Left forelimb (tissue), 1 donor: ENCODE measurements at places on chromosomes 7 and 10.

DNA sequence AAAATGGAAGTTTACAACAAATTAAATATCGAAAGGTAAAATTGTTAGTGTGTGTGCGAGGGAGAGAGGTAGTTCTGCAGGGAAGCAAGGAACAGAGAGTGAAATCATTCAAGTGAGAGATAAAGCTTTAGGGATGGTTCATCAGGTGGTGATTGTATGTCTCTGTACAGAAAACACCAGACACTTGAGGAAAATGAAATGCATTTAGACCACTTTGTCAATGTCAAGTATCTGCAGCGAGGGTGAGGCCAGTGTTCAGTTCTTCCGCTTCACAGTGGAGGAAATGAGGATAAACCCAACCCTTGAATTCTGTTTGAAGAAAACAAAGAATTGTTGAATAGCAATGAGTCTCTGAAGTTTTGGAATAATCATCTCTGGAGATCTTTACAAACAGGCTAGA lies 14.4 kb upstream of the ITGB1 start:
- DNase-seq, result no peak

DNA sequence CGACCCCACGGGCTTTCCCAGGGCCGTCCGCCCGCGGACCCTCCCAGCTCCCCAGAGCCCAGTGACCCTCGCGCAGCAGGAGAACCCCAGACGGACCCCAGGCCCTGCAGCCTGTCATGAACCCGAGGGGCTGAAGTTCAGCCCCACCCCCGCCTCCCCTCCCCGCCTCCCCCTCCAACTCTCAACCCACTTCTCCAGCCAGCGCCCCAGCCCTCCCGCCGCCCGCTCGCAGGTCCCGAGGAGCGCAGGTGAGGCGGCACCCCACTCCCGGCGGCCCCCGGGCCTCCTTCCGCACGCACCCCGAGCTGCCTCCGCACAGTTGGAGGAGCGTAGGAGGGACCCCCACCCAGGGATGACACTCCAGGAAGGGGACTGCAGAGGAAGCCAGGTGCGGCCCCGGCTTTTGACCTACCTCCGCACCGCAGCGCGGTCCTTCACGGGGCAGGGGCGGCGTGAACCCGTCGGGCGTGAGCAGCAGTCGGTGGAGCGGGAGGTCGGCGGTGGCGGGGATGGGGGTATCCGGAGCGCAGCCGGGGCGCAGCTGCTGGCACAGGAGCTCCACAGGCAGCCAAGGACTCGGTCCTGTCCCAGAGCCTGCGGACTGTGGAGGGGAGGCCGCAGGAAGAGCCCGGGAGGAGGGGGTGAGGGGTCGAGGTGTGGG lies at the start of gene TMEM176A:
Gene TMEM176A, plus strand, starts transcription at position 189 of the 661 bp plus-strand sequence. CDS start 782 bp downstream, outside the sequence.
- DNase-seq, result no peak

DNA sequence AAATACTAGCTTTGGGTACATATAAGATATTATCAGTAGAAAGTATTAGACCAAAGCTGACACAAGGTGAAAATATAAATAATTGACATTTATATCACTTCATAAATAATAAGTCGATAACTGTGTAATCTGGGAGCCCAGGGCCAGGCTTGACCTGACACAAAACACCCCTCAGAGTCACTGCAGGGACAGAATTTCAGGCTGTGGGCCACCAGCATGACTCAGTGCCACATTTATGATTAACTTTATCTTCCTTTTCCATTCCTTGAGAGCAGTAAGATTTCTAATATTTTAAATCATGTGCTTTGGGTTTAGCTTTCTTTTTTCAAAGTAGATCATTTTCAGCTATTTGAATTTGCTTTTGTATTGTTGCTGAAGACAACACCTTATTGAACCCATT lies 102.9 kb upstream of the NFE2L3 start:
- DNase-seq, result no peak

GRCh38 chr7:15234431-15234830 lies 327.4 kb downstream of the AGMO start:
- no peak for DNase-seq

GRCh38 chr7:49778731-49779270 lies 5.4 kb downstream of the VWC2 start:
- no peak for DNase-seq

- no peak for DNase-seq
These were observed 88.1 kb downstream of the BTAF1 start for GRCh38 chr10:92011560-92012214.

DNA sequence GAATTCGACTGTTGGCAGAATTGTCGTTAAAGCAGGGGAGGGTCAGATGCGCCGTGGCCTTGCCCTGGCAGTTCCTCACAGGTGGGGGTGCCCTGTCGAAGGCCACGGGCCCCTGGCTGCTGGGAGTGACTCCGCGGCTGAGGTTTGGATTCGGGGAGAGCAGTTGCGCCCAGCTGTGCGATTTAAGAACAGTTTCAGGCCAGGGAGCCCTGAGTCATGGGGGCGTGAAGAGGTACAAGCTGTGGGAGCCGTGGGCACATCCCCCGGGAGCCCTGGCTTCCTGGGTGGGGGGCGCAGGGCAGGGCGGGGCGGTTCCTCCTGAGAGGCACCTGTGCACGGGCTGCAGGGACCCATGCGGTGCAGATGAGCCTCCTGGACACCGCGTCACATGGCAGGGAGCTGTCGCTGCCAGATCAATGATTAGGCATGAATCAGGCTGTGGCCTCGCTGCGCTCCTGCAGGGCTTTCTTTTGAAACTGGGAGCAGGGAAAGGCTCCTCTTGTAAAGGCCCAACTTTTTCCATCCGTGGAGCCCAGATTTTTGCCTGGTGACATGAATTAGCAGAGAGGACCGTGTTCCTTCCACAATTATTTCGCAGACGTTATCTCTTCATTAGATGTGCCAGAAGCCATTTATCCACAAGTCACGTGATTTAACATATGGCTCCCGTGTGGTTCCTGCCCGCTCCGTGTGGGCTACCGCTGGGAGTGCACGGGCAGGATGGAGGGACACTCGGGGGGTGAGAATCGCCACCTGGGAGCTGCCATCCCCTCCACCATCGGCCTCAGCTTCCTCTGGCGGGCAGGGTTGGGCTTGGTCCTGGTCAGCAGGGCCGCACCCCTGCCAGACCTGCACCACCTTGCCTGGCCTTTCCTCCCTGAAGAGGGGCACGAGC lies 918 bp downstream of the PWWP2B start:
- DNase-seq, result no peak

DNA sequence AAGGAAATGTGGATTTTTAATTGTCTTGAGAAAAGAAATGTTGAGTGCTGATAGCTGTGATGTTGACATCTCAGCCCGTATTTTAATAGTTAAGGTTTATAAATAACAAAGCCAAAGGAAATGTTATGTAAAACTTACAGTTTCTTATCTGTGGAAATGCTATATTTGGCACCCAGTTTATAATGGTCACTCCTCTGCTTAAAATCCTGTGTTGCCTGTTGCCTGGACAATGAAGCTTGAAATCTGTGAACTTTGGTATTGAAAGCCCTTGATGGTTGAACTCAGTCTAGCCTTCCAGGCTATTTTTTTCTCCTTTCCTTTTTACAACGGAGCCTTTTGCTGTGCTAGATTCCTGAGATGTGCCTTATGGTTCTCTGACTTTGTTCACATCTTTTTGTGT lies 46.5 kb downstream of the MCU start:
- DNase-seq, result no peak

DNA sequence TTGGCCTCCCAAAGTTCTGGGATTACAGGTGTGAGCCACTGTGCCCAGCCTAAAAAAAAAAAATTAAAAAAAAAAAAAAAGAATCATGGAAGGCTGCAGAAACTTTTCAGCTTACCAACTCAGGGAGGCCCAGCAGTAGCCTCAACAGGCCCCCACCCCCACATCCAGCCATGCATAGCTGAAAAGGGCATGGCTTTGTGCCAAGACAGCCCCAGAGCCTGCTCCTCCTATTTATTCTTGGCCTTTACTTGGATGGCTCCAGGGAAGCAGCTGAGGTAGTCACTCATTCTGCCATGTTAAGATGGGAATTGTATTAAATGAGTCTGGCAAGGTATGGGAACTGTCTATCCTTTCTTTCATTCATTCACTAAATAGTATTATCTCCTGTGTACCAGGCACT lies 13.7 kb upstream of the CNNM2 start:
- DNase-seq, result no peak

GRCh38 chr7:92767437-92767836 lies 68.9 kb downstream of the CDK6 start:
- no peak for DNase-seq

- no peak for DNase-seq
These were observed 28.5 kb upstream of the LOXL4 start for GRCh38 chr10:98296524-98296923.

GRCh38 chr7:55903985-55904759 lies 16.9 kb downstream of the ZNF713 start:
- no peak for DNase-seq
